ENCODE measurements at places on chromosomes 6 and 20.
A peak's percentile ranks its signal among the peaks of the same experiment; 100 is the strongest.

- no peaks in the 10 kb centered on the region for H3K27me3 ChIP-seq
- peak overlapping the region; percentile 87 for H3K4me3 ChIP-seq
- H3K36me3 ChIP-seq, result peaks cover 50% of the 10 kb centered on the region
Observed at GRCh38 chr20:53579581-53580375, 13.9 kb downstream of the ZNF217 start.

DNA sequence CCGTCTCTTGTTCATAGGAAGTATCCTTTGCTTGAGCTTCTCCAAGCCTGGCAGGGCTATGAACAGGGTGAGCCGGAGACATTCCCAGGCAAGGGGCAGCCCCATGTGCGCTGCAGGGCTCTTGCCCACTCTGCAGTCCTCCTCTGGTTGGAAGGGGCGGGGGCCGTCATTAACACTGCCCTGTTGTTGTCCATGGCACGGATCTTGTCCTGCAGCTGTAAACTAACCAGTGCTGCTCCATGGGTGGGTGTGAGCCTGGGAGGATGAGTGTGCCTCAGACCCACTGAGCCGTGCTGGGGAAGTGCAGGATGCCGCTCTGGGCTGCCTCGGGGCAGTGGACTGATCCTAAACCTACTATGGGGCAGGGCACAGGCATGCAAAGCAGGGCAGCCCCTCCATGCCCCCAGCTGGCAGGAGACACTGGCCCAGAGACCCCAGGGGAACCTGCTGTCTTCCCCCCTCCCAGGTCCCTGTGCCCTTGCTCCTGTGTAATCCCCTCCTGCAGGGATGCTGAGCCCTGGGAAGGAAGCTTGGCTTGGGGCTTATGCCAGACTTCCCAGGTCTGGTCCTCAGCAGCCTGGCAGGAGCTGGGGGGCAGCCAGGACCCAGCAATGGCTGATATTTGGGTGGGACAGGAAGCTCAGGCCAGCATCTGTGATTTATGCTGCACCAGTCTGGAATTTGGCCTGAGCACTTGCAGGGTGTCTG, 8.5 kb downstream of the EBF4 start:
- no peak for DNase-seq
- no peak overlapping the region for H3K4me3 ChIP-seq
- H3K36me3 ChIP-seq, result no peaks in the 10 kb centered on the region
- H3K27ac ChIP-seq, result no peak overlapping the region
- H3K4me1 ChIP-seq, result no peaks in the 10 kb centered on the region

- H3K4me3 ChIP-seq, result no peak overlapping the region
- no peak for DNase-seq
- H3K27ac ChIP-seq, result no peak overlapping the region
- no peaks in the 10 kb centered on the region for H3K36me3 ChIP-seq
- no peaks in the 10 kb centered on the region for H3K27me3 ChIP-seq
Observed at GRCh38 chr20:32067234-32067821, 15.3 kb downstream of the HCK start.

GRCh38 chr6:82441047-82441855, 77.6 kb downstream of the TPBG start:
- H3K36me3 ChIP-seq, result no peaks in the 10 kb centered on the region
- H3K4me1 ChIP-seq, result no peaks in the 10 kb centered on the region
- no peaks in the 10 kb centered on the region for H3K27me3 ChIP-seq
- DNase-seq, result no peak
- H3K27ac ChIP-seq, result no peak overlapping the region

DNA sequence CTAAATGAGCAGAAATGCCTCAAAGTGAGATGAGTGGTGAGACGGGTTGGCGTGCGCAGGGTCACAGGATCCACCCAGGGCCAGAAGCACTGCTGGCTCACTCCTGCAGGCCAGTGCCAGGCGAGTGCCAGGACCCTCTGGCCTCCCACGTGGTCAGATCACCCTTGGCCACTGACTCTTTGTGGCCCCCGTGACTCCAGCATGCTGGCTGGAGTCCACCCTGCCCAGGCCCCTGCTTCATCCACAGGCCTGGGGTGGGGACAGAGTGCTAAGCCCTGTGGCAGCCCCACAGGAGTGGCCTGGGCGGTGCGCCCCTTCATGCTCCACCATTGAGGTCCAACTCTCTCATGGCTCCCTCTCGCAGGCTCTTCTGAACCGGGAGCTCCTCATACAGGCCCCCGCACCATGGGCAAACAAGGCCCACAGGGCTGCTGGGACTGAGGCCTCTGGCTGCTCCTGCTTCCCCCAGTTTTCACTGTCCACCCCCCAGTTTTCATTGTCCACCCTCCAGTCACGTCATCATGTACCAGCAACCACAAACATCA, 61.6 kb downstream of the ABHD12 start:
- peaks cover 8% of the 10 kb centered on the region for H3K4me1 ChIP-seq
- no peaks in the 10 kb centered on the region for H3K27me3 ChIP-seq
- H3K27ac ChIP-seq, result no peak overlapping the region
- no peak overlapping the region for H3K4me3 ChIP-seq
- no peaks in the 10 kb centered on the region for H3K36me3 ChIP-seq
- DNase-seq, result no peak

- no peak for DNase-seq
- no peaks in the 10 kb centered on the region for H3K36me3 ChIP-seq
- no peaks in the 10 kb centered on the region for H3K4me1 ChIP-seq
- H3K27ac ChIP-seq, result no peak overlapping the region
- H3K4me3 ChIP-seq, result no peak overlapping the region
Observed at GRCh38 chr6:124958759-124959354, 3.4 kb upstream of the RNF217 start.

DNA sequence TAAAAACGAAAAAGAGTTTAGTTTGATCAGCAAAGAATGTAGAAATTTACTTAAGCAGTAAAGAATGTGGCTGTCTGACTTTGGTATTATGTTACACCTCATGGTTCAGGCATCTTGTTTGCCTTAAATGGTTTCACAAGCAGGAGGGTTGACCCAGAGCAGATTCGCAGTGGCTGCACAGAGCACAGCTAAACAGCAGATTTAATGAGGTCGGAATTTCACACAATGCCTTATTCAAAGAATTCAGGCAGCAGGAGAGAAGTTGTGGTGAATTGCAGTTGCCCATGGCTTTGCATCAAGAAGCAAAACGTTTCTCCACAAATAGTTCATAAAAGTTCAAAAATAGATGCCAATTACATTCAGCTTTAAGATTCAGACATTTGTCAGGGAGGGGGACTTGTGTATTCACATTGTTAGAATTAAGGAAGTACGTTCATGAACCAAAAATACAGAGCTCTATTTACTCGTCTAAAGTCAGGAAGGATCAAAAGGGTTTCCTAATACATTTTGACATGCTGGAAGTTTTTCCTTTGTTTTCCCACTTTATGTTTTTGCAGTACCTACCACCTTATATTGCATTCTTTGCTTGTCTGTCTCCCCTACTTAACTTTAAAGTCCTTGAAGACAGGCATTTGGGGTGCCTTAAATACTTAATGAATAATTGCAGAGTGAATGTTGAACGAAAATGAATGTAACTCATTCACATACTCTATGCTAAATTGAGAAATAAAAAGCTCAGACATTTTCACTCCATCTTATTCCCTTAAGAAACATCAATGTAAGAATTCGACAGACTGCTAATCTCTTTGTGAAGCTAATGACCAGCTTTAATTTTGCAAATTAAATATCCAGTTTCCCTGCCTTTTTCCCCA, 1163.6 kb upstream of the CITED2 start:
- no peak overlapping the region for H3K4me3 ChIP-seq
- H3K4me1 ChIP-seq, result no peaks in the 10 kb centered on the region
- H3K27me3 ChIP-seq, result no peaks in the 10 kb centered on the region
- H3K36me3 ChIP-seq, result no peaks in the 10 kb centered on the region
- H3K27ac ChIP-seq, result no peak overlapping the region

- DNase-seq, result no peak
- peaks cover 5% of the 10 kb centered on the region for H3K4me1 ChIP-seq
- no peaks in the 10 kb centered on the region for H3K27me3 ChIP-seq
Observed at GRCh38 chr20:2130062-2130591, 28.5 kb downstream of the STK35 start.
